NCI-H1092 (cell line): ENCODE measurements at places on chromosomes 3 and 15.

- no peak for DNase-seq
Measured at GRCh38 chr3:190322604-190323245, 479 bp upstream of the CLDN1 start.

GRCh38 chr3:138962854-138963560 lies 16.0 kb downstream of the FOXL2NB start:
- DNase-seq = no peak

GRCh38 chr3:156548041-156548687 lies 6.8 kb downstream of the SSR3 start:
- DNase-seq = no peak

DNA sequence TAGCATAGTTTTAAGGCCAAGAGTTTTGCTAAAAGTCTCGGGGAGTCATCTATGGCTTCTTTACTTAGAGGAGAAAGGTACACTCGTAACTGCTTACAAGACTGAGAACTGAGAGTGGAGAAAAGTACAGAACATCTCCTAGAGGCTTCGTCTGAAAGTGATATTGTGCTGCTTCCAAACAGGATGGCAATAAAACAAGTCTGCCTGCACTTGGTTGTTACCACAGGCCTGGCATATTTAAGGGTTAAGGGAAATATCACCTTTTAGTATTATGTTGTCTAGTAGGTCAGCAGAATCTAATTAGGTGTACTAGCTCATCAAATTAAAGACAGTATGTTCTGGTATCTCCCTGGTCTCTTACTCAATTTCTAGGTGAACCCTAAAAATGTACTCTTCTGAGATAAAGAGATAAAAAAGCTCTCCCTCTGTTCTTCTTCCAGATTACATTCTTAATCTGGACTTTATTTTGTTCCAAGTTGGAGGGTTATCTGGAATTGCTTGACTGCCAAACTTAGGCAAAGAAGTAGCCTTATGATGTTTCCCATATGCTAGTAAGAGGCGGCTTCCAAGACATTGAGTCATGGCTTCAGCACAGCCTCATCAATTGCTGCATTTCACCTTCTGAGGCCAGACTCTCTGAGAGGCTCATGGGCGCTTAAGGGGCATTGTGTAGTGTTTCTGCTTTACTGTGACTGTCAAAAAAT lies 181.3 kb downstream of the LSAMP start:
- DNase-seq = no peak
